Heart right ventricle (tissue), 16 donors: ENCODE measurements at places on chromosomes 3 and 15.

DNA sequence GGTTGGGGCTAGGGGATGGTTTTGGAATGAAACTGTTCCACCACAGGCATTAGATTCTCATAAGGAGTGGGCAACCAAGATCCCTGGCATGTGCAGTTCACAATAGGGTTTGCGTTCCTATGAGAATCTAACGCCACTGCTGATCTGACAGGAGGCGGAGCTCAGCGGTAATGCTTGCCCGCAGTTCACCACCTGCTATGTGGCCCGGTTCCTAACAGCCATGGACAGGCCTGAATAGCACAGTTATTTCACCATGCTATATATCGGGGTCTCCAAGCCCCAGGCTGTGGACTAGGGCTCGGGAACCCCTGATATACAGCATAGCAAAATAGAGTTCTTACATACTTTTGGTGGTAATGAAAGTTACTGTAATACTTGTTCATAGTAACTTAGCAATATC lies 99.9 kb upstream of the THSD4 start:
- DNase-seq, result no peak

GRCh38 chr3:59820352-59820934 lies 770.6 kb upstream of the CFAP20DC start:
- no peak for DNase-seq

GRCh38 chr15:62099094-62099601 lies 32.4 kb downstream of the C2CD4A start:
- DNase-seq, result no peak

GRCh38 chr3:136994772-136995516 lies 37.2 kb downstream of the IL20RB start:
- peak; percentile 84 for DNase-seq

- DNase-seq, result no peak
These were observed 92.8 kb downstream of the FNDC3B start for GRCh38 chr3:172132159-172132586.

- DNase-seq, result no peak
These were observed 5.8 kb downstream of the APBA2 start for GRCh38 chr15:28891588-28891987.

DNA sequence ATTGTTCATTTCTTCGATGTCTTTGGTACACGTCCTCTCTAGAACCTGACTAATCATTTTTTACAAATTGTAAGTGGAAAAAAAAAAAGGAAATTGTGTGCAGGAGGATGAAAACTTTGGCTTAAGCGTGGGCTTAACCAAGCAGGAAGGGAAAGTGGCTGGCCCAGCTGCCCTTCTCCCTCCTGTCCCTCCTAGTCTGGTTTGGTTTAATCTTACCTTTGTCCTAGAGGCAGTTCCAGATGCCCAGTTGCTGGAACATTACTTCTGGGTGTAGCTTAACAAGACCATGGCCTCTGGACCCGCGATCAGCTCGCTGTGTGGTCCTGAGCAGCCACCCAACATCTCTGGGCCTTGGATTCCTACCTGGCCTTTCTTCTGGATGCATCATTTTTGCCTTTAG lies 15.4 kb downstream of the PAQR5 start:
- DNase-seq, result no peak

GRCh38 chr3:85709346-85709892 lies 750.6 kb downstream of the CADM2 start:
- no peak for DNase-seq

GRCh38 chr3:131819381-131820055 lies 215.3 kb downstream of the CPNE4 start:
- DNase-seq, result no peak

DNA sequence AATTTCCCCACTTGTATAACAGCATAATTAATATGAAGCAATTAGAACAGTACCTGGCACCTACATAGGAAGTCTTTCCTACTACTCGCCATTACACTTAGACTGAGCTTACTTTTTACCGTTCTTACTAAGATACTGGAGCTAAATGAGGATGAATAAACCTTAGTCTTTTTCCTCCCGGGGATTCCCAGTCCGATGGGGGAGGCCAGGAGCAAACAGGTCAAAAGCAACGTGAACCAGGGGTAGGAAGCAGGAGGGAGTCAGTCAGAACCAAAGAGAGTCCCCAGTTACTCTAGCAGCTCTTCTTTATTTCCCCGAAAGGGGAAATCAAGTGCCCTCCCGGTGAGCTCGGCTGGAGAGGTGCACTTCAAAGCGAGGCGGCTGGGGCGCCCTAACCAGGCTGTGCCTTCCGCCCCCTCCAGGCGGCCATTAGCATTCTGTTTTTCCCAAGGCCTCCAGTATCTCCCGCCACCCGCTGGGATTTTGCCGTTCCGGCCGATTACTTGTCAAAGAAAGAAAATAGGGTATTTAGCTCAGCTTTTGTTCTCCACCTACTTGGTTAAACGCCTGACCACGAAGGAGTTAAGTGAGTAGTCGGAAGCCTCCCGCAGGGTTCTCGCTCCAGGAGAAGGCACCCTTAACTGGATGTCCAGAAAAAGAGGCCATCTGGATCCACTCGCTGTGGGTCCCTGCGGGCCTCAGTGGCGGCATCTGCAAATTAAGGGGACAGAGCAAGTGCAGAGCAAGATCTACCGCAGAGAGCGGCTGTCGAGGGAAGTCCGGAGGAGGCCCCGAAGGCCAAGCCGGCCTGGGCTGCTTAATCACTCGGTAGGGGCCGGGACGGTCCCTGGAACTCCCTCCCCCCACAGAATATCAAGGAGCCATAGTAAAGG lies 6.3 kb upstream of the EOMES start:
- DNase-seq, result no peak
